Cerebellar nuclear complex (tissue), 1 donor: ENCODE measurements at places on chromosomes 5 and 9.

DNA sequence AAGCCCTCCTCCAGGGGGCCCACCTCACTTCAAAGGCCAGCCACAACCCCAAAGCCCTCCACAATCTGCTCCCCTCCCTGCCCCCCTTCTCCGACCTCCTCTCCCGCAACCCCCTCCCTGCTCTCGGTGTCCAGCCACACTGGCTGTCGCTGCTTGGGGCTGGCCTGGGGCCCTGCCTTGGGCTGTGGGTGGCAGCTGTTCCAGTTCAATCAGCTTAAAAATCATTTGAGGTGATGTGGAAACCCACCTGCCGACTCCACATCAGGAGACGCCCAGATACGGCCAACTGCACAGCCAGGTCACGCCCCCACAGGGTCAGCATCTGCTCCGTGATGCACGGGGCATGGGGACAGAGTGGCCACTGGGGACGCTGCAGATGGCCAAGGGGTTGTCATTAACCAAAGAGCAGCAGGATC lies 107.0 kb upstream of the MVB12B start:
- DNase-seq = no peak

DNA sequence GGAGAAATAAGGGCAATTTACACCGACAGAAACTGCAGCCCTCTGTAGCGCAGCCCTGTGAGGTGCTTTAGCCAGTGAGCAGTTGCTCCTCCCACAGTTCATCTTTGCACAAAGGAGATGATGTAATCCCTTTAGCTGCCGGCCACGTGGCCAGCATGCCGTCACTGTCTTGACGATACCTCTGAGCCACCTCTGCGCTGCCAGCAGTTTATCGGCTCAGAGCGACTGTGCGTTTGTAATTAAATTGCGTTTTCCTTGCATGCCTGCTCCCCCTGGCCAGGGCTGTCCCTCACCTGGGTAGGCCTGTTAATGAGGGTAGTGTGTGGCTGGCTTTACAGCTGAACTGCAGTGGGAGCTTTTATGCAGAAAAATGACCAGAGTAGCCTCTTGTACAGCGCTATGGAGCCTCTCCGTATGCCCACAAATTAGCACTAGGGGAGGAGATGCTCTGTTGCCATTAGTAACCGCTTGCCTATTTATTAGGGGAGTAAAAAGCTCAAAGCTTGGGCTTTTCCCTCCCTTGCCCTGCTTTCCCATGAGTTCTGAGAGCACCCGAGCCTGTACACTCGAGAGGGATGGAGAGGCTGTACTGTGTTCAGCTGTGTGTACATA lies 107.0 kb downstream of the TRIO start:
- DNase-seq = peak; percentile 87

DNA sequence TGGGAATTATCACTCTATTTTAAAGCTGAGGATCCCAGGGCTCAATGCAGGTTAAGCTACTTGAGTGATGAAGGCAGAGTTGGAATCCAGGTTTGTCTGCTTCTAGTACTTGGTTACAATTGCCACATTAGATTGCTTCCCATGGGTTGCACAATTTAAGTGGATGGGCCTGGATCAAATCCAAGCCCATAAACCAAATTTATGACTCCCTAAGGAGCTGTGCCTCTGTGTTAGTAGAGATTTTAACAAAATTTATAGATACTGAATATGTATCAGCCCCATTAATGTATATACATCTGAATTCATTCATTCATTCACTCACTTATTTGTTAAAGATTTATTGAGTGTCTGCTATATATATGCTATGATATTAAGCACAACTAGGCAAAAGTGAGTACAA lies 332.3 kb upstream of the KLF9 start:
- no peak for DNase-seq

DNA sequence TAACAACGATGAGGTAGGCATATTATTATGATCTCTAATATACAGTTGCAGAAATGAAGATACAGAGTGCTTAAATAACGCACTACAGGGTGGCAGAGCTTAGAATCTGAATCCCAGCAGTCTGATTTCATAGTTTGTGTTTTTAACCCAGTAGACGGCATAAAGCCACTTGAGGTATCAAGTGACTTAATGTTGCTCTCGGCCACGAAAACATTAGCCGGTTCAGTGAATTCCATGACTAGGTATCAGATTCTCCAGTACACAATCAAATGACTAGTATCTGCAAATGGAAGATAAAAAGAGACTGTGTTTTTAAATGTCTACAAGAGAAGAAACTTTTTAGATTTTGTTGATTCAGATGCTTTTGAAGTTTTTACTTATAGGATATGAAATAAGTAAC lies 24.8 kb downstream of the SMC2 start:
- no peak for DNase-seq

DNA sequence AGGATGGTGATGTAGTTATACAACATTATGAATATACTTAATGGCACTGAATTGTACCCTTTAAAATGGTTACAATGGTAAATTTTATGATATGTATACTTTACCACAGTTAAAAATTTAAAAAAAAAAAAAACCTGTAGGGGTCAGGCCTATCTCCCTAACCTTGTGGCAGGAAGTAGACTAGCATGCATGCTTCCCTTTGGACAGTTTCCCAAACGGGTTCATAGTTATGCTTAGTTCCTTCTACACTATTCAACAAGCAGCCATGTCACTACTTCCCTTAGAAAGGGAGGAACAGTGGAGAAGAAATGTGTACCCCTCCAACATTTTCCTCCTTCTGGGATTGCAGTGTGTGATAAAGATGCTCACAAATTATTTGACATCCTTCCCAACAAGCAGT lies 32.5 kb downstream of the IDNK start:
- DNase-seq = no peak

GRCh38 chr5:139392324-139392677 lies 2.6 kb upstream of the MZB1 start:
- no peak for DNase-seq
